ENCODE measurements at places on chromosomes 4 and X.

DNA sequence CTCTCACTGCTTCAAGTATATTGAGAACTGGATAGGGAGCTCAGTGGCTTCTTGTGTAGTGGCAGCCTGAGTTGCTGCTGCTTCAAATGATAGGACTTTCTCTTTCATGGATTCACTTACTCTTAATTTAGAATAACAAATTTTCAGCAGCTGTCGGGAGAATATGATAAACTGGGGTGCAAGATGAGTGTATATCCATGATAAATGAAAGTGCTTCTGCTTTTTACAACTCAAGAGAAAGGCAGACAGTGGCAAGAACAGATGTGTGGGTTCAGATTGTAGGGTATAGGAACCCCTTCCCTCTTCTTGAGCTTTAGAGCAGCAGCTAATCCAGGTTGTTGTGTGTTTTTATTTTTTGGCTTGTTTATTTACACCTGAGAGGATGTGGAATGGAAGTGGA is 1.0 kb downstream of the SH3BGRL start:
- DNase-seq: no peak

GRCh38 chr4:18109676-18110075 is 88.1 kb upstream of the LCORL start:
- no peak for DNase-seq

- no peak for DNase-seq
These were observed 70.5 kb downstream of the CLCN5 start for GRCh38 chrX:49992853-49993252.

DNA sequence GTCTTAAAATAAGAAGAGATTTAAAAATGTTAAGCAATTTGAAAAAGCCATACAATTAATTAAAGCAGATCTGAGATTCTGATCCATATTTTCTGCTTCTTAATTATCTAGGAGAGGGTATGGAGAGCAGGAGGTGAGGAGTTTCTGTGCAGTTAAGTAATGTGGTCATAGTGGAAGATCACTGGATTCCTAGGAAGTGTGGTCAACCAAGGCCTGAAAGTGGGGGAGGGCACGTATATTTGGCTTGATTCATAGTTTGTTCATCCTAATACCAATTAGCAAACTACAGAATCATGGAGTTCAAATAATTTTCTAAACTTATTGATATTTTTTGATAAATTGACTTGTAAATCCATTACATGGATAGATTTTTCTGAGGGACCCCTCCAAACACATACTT is 768.3 kb downstream of the RAPGEF2 start:
- no peak for DNase-seq

- DNase-seq: no peak
These were observed 10.7 kb upstream of the ADH5 start for GRCh38 chr4:99099311-99099710.

DNA sequence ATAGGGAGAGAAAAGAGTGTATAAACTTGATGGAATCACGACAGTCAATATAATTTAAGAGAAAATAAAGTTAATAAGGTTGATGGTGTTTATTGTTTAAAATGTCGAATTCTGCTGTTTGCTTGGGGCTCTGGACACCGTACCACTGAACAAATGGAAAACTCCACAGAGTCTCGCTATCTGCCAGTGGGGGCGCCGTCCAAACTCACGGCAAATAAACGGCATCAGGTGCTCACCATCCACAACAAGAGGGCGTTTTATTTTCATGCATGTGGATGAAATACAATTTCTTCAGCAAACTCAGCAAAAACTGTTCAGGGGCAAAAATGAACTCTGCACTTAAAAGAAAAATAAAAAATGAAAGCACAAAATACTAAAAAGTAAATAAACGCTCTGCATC is 46.6 kb upstream of the FAM47C start:
- no peak for DNase-seq

GRCh38 chr4:14924812-14925344 is 77.4 kb upstream of the CPEB2 start:
- DNase-seq: no peak
